Thyroid gland (tissue), 4 donors: ENCODE measurements at places on chromosomes 7 and 10. TPM values are rescaled to one million over a fixed set of nuclear protein-coding genes. Genes with fewer than 3 reads are reported as not detected.
A peak's percentile ranks its signal among the peaks of the same experiment; 100 is the strongest.

ZNF804B gene
- 29.8 TPM for total RNA-seq

CC2D2B gene
- 2.0 TPM for total RNA-seq

SKAP2 gene
- 8.2 TPM for total RNA-seq

CFAP43 gene
- 8.2 TPM for total RNA-seq

SLC16A9 gene
- total RNA-seq, result 44.6 TPM

BICC1 gene
- 12.6 TPM for total RNA-seq

ITGB8 gene
- total RNA-seq, result 14.0 TPM

CCDC172 gene
- total RNA-seq, result not detected

CFAP69 gene
- total RNA-seq, result 31.6 TPM

HECW1 gene
- 1.4 TPM for total RNA-seq

ENKUR gene
- total RNA-seq, result 0.73 TPM

GJD4 gene
- total RNA-seq, result not detected

ZNF503 gene
- total RNA-seq, result 10.7 TPM

- DNase-seq, result peak; percentile 3
These were observed 906 bp downstream of the DKK1 start for GRCh38 chr10:52314822-52315552.

- DNase-seq, result no peak
These were observed 135.7 kb downstream of the LCOR start for GRCh38 chr10:96967847-96968246.

DNA sequence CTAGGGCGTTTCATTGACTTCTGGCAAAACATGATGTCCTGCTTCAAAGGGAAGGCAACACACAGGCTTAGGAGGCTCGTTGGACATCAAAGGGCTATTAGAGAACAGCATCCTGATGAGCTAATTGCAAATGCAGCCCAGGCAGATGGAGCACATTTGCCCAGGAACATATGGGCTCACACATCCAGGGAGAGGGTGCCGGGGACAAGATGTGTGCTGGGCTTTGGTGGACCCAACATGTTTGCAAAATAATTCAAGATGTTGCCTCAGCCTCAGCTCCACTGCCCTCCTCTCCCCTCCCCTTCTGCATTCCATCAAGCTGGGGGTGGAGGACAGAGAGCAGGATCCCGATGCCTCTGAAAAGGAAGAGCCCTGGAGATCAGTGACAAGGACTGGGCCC is 217.1 kb upstream of the ZMIZ1 start:
- DNase-seq, result no peak

DNA sequence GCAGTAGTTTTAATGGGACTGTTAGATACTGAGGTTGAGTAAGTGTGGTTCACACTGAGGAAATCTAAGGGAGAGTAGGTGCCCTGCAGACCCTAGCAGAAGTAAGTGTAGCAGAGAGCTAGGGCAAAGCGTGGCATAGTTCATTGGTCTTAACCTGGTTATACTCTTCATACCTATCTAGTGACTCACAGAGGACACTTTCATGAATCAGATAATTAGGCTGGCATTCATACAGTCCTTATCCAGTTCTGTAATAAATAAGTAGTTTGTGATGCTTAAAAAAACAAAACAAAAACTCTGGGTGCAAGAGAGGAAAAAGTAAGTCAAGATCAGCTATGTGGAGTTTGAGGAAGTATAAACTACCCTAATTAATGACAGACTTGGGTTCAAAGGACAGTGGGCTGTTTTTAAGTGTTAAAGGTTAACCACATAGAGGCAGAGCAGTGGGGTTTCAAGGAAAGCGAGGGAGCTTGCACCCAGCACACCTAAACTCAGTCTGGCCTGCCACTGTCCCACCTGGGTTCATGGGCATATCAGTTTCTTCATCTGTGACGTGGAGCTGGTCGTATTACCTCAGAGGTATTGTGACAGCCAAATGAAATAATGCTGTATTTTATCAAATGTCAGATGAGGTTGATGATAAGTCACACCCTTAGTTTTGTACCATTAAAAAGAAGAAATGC is 27.1 kb downstream of the LMTK2 start:
- no peak for DNase-seq

DNA sequence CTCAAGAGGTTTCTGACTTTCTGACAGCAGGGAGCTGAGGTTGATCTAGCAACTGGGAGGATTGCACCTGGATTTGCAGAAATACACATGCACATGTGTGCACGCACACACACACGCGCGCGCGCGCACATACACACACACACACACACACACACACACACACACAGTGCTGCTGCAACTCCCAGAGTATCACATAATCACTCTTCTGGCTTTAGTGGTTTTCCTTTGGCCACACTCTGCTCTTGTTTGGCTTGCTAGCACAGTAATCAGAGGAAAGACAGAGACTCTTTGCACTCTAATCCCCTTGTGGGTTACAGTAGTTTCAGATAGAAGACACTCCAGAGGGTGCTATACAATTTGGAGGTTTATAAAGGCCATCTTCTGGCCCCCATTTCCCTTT is 705.0 kb downstream of the AUTS2 start:
- DNase-seq, result no peak

DNA sequence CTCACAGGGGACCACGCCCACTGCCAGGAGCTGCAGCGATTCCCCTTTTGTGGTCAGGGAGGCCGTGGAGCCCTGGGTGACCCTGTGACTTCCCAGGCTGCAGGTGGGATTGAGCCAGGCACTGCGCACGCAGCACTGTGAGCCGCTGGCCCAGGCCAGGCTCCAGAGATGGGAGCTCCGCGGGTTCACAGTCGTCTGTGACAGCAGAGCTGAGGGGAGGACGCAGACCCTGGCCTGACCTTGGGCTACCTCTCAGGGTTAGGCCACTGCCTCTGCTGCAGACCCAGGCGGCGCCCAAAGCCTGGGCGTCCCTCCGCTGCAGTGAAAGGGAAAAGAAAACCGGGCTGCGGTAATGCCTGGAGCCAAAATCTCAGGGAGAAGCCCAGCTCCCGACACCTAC is 107.5 kb upstream of the GPR26 start:
- no peak for DNase-seq

DNA sequence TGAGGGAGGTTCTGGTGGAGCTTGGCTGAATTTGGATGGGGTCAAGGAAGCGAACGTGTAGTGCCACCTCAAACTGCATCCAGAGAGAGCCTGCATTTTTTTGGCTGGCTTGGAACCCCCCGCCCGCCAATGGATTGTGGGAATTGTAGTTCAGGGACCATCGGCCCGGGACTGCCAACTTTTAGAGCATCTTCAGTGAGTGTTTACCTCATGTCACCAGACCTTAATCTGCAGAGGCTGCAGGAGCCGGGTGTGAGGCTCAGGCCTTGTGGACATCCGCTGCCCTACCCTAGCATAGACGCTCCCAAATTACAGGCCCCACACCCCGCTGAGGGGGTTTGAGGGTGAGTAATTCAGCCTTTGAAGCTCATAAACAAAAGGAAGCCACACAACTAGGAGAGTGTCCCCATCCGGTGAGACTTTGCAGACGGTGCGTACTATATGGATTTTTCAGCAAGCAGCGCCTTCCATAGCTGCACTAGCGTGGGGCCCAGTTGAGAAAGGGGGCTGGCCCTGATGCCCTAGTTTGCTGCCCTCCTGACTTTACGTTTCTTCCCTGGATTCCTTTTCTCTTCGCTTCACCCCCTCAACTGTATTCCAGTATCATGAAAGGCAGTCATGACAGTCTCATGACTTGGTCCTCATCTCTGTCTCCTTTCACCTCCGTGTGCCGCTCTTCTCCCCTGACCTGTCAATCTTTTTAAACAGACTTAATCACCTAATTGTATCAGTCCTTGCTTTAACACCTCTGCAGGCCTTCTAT is 717 bp downstream of the CNPY4 start:
- peak; percentile 50 for DNase-seq

- DNase-seq, result peak; percentile 37
These were observed 59.3 kb downstream of the NUDCD3 start for GRCh38 chr7:44431091-44431608.

DNA sequence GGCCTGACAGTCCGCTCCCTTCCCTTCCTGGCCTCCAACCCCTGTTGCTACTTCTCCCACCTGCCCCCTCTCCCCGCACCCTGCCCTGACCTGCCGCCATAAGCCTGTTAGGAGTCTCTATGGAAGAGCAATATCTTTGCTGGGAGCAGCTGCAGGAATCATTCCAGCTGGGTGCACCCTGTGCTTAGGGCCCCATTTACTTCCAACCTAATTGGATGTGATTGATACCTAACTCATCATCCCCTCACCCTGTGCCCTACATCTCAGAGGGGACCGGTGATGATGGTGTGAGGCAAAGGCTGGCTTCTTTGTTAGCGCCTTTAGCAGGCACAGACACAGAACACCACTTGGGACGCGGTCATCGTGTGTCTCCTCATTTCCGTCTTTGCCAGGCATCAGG is 80.0 kb upstream of the FAM180A start:
- no peak for DNase-seq

- DNase-seq, result no peak
These were observed 30.7 kb upstream of the INMT start for GRCh38 chr7:30721211-30721610.

DNA sequence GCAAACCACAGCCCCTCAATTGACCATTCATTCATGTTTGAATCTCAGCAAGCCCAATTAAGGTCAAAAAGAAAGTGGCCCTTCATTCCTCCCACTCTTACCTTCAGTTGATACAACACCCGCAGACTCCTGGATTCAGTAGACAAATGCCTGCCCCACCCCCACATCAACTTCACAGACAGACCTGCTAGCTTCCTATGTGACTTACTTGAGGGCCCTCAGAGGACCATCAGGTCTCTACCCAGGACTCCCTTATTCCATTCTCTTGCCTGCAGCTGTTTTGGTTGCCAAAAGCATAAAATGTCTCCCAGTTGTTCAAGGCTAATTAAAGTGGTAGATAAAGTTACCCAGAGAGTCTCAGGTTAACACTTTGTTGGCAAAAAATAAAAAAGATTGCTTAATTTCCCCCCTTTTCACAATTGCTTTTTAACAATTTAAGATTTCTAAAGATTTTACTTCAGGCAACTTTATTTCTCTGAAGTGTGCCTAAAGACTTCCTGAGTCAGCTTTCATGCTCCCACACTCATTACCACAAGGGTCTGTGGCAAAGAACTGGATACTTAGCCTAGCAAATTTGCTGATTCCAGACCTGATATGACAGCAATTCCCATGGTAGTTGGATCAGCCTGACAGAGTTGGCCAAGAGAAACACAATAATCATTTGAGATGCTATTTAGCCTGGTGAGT is 3.3 kb upstream of the MTERF1 start:
- DNase-seq, result peak; percentile 47

DNA sequence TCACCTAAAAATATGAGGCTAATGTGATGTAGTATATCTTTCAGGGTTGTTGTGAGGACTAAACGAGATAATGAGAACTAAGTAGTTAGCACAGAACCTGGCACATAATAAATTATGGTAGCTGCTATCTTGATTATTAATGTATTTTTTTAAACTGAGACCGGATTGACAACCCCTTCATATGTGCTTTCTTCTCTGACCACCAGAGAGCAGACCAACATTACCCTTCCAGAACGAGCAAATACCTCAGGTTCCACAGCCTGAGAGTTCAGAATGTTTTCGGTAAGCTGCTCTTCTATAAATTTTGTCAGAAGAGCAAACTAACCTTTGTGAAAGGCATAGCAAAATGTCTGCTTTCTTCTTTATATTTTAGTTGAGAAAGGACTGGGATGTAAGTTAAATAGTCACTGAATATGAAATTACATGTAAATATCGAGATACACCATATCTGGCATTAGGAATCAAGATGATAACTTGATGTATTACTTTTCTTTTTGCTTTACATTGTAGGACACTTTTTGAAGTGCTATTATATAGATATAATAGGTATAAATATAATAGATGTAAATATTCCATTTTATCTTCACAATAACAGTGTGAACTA is 13.6 kb upstream of the BPGM start:
- DNase-seq, result no peak

GRCh38 chr10:69333205-69333604 is 54.9 kb downstream of the HK1 start:
- DNase-seq, result peak; percentile 82

- peak; percentile 55 for DNase-seq
These were observed 86.6 kb downstream of the ABLIM1 start for GRCh38 chr10:114571316-114571999.

DNA sequence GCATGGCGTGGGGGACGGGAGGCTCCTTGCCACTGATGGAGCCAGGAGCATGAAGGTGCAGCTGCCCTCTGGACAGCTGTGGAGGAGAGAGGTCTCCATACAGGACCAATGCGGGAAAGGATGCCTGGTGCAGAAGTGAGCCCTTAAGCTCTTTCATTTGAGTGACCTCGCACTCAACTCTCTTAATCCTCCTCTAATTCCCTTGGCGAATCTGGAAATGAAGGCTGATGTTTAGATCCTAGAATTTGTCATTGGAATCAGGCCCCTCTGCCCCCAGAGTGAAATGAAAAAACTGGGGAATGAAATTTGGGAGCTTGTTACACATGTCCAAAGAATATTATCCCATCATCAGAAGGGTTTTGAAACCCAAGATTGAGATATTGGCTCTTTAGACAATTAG is 639.5 kb downstream of the LRMDA start:
- no peak for DNase-seq

DNA sequence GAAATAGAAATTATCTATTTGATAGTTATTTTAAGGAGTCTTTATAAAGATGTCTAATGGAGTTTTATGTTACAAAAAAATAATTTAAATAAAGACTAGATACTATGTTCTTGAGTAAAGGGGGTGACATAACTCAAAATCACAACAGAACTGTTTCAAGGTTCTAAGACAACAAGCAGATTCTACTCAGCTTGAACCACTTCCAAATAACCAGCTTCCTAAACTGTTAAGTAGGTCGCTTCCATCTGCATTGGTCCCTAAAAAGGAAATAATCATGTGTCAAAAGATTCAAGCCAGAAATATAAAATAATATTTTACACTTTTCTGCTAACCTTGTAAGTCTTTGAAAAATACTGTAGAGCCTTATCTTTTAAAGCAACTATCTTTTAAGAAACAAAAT is 14.1 kb downstream of the SEM1 start:
- DNase-seq, result no peak

DNA sequence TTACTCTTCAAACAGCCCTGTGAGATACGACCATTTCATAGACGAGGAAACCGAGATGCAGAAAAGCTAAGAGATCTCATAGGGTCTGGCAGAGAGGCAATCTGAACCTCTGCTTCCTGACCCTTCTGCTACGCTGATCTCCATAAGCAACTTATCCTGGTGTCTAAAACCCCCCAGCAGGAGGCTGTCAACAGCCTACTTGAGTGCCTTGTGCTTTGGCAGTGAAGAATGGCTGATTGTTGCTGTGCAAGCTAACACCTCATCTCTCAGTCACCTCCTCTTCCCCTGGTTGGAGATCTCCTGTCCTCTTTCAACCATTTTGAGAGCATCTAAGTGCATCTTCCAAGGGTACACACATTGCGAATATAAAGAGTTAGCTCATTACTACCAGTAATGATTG is 86.2 kb downstream of the AOAH start:
- DNase-seq, result no peak

GRCh38 chr10:2964632-2965296 is 102.6 kb upstream of the PFKP start:
- no peak for DNase-seq

- no peak for DNase-seq
These were observed 239.0 kb upstream of the KLF6 start for GRCh38 chr10:4024027-4024426.
